ENCODE measurements at places on chromosomes 11 and 22.

DNA sequence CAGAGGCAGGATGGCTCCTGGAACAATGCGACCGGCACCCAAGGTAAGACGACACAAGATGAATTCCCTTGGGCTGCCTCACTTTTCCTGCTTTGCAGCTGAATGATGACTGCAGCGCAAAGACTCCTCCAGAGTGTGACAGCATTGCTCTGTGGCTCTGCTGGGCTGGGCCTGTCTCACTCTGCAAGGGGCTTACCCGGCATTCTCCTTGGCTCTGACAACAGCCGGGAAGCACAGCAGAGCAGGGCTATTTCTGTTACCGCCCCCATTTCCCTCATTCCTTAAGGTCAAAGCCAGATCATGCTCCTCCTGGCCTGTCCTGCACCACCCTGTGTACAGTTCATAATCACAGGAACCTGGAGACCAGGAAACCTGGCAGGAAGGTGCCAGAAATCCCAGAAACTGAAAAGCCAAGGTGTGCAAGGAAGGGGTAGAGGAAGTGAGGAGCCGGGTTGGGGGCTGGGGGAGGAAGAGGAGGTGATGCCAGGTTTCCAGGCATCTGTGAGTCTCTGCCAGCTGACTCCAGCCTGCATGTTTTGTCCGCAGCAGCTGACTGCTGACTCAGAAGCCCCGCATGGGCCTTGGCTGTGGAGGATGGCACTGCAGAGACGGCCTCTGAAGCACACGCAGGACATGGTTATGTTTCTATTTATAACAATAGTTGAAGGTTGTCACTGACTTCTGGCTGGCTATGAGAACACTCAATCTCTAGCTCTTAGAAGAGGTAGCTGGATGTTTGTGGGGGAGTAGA lies 113.6 kb downstream of the MICAL3 start:
- DNase-seq = peak; percentile 90

GRCh38 chr11:75305452-75305851 lies 46.0 kb downstream of the ARRB1 start:
- DNase-seq = no peak

DNA sequence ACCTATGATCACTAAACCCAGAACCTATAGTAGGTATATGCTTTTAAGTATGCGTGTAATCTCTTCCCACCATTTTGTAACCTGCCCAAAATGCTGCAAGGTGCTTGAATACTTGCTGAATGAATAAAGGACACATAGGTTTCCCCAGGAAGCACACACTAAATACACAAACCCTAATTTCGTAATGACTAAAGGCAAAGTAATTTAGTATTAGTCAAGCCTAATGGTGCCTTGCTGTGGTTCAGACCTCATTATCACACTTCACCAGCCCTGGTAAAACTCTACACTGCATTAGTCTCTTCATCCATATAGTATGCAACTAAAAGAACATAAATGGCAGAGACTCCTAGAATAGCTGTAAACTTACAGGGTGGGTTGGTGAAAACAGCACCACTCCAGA lies 289.0 kb upstream of the PITPNB start:
- DNase-seq = no peak

- DNase-seq = peak; percentile 79
Measured at GRCh38 chr11:62593434-62594044, 2.2 kb upstream of the TUT1 start.

DNA sequence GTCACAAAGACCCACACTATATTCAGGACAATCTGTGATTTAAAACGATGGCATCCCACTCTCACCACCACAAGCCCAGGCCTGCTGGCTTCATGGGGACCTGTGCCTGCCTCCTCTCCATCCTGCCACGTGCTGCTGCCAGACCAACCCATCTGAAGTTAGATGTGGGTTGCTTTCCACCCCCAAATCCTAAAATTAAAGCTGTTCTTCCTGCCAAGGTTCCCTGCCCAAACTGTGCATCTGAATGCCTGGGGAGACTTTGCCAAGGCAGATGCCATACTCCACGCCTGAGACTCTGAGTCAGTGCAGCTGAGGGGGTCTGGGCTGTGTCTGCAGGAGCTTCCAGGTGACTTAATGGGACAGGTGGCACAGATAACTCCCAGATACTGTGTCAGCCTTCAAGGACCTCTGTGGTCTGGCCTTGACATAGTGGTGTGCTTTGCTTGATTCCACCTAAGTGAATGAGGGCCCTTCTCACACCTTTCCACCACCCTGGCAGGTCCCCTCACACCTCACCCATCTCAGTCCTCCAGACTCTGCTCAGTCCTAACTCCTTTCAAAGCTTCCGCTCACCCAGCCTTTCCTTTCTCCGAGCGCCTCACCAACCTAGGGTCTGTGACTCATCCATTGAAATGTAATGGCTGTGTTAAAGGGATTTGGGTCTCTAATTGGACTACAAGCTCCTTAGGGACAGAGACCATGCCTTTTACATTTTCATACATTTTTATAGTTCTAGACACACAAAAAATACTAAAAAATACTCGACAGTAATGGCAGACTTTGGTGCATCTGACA lies 18.6 kb downstream of the ADAMTS8 start:
- no peak for DNase-seq

All from fibroblast of skin of back (primary cell).